Vagina (tissue), 2 donors: ENCODE measurements at places on chromosomes 1 and 21. TPM values are rescaled to one million over a fixed set of nuclear protein-coding genes. Genes with fewer than 3 reads are reported as not detected.

The LEFTY1 gene
- not detected for total RNA-seq

DNA sequence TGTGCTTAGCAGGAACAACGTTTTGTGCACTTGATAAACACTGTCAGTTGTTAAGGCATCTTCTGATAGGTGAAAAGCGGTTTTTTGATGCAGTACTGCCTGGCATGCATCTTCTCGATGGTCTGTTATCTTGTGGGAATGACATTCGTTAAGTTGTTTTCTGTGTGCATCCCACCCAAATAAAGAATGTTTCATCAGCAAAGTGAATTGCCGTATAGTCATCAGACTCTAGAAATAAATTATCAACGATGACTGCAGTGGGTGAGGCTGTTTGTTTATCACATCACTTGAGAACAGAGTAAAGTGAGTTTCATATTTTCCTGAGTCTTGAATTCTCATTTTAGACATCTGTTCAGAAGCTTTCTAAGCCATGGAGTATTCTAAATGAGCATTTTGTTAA is 34.1 kb downstream of the NFIA start:
- DNase-seq = no peak

DNA sequence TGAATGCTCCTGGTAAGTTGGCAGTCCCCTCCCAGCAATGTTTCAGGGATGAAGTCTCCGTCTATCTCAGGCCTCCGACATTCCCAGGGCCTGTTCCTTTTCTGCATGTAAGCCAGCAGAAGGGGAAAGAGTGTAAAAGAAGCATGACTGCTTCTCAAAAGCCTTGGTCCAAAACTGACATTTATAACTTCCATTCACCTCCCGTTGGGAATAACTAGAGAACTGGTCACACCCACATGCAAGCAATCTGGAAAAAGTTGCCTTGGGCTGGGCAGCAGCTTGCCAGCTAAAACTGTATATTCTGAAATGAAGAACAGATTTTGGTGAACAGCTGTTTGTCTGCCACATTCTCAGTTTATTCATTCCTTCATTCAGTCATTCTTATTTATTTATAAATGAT is 24.2 kb upstream of the NPL start:
- DNase-seq = no peak

The FAM151A gene
- total RNA-seq = not detected

DNA sequence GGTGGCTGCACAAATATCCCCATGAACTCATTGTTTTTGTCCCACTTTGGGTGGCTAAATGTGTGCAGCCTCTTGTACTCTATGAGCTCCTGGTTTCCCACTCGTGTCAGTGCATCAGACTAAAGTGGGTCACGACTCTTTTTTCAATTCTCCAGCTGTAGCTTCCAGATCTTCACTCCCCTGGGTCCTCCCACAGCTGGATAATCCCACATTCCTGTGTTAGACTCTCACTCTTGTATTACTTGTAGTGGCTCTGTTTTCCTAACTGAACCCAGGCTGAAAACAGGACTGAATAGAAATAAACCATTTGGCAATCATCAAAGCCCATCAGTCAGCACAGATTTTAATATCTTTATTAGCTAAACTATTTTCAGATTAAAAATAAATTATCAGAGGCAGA is 60.4 kb downstream of the UBE2U start:
- no peak for DNase-seq

DNA sequence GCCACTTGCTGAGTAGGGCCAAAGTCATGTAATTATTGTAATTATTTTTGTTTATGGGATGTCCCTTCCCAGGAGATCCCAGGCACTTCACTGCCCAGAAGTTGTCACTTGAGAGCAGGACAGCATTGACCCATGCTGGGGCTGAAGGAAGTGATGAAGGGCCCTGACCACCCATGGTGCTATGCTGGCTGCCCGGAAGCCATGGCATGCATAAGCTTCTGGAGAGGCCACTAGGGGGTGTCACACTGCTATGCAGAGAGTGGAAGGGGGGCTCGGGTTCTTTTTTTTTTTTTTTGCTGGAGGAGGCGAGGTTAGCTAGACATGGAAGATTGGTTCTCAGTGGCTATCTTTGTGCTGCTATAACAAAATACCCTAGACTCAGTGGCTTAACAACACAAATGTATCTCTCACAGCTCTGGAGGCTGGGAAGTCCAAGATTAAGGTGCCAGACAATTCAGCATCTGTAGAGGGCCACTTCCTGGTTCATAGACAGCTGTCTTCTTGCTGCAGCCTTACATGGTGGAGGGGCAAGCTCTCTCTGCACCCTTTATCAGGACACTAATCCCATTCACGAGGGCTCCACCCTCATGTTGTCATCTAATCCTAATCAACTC is 84.9 kb downstream of the CNIH3 start:
- no peak for DNase-seq

The GABRD gene
- not detected for total RNA-seq

DNA sequence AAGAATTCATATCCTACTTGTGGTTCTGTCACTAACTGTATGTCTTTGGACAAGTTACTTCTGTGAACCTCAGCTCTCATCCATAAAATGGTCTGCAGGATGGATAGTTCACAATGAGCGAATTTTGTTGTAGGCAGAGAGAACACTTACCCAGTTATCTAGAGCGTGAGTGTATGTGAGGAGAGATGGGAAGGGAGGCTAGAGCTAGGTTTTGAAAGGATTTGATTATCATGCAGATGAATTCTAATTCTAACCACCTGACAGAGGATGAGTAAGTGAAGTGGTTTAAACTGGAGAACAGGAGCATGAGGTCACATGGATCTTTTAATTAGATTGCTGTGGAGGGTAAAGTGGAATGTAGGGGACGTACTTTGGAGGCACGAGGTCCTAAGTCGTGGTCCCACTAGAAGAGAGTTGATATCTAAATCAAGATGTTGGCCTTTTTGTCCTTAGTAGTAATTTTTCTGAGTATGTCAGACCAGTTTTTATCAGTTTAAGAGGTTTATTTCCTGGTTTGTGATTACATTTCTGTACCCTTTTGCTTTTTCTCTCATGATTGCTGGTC is 5.0 kb downstream of the SUCO start:
- DNase-seq = no peak

- no peak for DNase-seq
These were observed 14.0 kb upstream of the LORICRIN start for GRCh38 chr1:153245466-153245865.

The ADAM30 gene
- not detected for total RNA-seq

GRCh38 chr1:70195342-70195741 is 10.0 kb downstream of the LRRC40 start:
- no peak for DNase-seq

The PPIAL4G gene
- not detected for total RNA-seq

DNA sequence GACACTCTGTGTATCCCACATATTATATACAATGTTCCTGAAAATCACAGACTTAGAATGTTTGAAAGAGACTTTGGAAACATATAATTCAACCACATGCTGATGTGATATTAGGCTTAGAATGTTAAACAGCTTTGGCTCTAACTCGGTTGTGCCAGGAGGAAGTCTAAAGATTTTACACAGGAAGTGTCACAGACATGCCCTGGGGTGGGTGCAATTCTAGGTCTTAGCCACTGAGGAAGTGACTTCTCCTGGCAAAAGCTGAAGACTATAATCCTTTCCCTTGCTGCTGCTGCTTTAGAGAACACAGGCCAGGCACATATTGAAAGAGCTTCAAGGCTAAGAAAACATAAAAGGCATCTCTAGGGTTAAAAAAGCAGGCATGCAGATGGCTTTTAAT is 51.0 kb downstream of the RPL5 start:
- no peak for DNase-seq

- peak; percentile 32 for DNase-seq
These were observed 22.7 kb downstream of the CRYAA start for GRCh38 chr21:43191521-43191920.

DNA sequence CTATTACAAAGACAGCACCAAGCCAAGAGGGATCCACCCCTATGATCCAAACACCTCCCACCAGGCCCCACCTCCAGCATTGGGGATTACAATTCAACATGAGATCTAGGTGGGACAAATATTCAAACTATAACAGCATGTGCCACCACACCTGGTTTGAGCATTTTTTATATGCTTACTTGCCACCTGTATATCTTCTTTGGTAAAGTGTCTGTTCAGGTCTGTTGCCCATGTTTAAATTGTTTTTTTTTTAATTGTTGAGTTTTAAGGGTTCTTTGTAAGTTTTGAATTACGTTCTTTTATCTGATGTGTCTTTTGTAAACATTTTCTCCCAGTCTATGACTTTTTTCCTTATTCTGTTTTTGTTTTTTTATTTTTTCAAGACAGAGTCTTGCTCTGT is 83.4 kb downstream of the LRIG2 start:
- no peak for DNase-seq

The SEC16B gene
- total RNA-seq = 1.7 TPM

GRCh38 chr1:94019327-94019726 is 101.6 kb downstream of the ABCA4 start:
- DNase-seq = no peak

The SRSF11 gene
- 186 TPM for total RNA-seq

The CSRP1 gene
- total RNA-seq = 729 TPM

GRCh38 chr1:60960891-60961461 is 121.4 kb upstream of the NFIA start:
- no peak for DNase-seq

The AMY2B gene
- total RNA-seq = 25.0 TPM

DNA sequence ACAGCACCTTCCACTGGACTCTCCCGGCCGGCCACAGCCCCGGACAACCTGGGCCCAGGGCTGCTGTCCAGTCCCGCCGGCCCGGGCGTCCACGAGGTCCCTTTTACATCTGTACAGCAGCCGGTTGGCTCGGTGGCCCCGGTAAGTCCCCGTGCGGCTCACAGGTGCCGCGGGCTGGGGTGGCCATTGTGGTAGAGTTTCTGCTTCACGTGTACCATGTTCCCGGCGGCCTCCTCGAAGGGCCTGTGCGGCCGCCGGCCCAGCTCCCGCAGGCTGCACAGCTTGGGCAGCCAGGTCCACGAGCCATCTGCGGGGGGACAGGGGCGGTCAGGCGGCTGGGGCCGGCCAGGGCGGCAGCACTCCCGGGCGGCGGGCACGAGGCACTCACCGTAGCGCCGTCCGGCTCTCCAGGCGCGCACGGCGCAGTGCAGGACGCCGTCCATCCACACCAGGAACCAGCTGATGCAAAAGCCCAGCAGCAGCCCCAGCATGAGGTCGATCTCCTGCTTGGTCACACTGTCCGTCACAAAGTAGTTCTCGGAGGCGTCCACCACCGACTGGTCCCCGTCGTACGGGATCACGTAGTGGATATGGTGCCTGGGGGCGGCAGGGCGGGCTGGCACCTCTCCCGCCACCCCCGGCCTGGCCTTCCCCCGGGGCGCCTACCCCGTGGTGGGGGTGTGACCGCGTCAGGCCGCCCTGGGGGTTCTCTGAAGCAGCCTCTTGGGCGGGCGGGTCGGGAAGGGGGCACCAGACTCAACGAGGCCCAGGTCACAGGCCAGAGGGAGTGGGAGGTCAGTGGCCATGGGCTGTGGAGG is 5.0 kb downstream of the TMEM240 start:
- DNase-seq = no peak

- DNase-seq = no peak
These were observed 5.0 kb upstream of the EEIG2 start for GRCh38 chr1:108554682-108555427.

- no peak for DNase-seq
These were observed 36.3 kb downstream of the KCNJ15 start for GRCh38 chr21:38293113-38293512.

The DAB1 gene
- 0.25 TPM for total RNA-seq

- DNase-seq = no peak
These were observed 12.7 kb downstream of the RNPC3 start for GRCh38 chr1:103538226-103538625.

- DNase-seq = no peak
These were observed 38.7 kb downstream of the SLC9A1 start for GRCh38 chr1:27116232-27116631.

The TTLL10 gene
- not detected for total RNA-seq

- no peak for DNase-seq
These were observed 27.3 kb upstream of the EVA1B start for GRCh38 chr1:36350659-36351226.

DNA sequence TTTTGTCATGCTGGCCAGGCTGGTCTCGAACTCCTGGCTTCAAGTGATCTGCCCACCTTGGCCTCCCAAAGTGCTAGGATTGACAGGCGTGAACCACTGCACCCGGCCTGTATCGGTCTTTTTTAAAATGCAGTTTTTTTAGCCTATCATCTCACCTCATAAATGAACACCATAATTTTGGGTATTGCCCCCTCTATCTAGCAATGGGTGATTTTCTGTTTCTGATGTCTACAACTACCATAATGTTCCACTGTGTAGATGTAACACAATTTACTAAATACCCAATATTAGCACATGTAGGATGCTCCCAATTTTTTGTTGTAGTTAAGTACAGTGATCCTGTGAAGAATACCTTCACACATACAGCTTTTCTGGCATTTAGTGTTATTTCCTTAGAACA is 2.0 kb upstream of the CAMTA1 start:
- no peak for DNase-seq

DNA sequence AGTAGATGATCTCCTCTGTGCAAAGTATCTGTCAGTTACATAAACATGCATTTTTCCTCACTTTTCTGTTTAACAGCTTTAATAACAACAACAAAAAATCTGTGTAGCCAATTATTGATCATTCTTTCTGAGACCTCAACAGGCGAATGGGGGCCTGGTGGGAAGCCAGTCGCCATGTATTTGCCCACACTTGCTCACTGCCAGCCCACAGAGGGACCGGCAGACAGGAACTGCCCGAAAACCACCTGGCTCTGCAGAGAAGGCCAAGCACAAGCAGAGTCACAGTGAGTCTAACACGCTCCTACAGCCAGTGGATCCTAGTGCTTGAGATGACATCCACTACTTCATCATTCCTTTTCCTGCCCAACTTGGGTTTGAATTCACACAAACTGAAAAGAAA is 56.1 kb downstream of the NPHP4 start:
- DNase-seq = peak; percentile 8

GRCh38 chr21:44880405-44881197 is 7.1 kb upstream of the PTTG1IP start:
- no peak for DNase-seq

The AQP10 gene
- not detected for total RNA-seq

DNA sequence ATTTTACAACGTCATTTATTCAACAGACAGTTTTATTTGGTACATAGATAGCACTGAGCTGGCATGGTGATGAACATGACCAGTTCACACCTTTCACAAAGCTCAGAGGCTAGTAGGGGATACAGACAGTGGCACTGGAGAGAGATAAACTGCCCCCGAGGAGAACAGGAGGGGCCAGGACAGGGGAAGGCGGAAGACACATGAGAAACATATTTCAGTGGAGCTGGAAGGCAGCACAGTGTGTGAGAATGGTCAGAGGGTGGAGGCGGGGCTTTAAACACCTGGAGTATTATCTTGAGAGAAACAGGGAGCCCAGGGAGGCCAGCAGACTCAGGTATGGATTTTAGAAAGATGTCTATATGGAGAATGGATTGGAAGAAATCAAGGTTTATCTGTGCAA is 49.5 kb downstream of the CHML start:
- DNase-seq = no peak

GRCh38 chr1:230067419-230067870 is 407 bp downstream of the GALNT2 start:
- DNase-seq = peak; percentile 85

DNA sequence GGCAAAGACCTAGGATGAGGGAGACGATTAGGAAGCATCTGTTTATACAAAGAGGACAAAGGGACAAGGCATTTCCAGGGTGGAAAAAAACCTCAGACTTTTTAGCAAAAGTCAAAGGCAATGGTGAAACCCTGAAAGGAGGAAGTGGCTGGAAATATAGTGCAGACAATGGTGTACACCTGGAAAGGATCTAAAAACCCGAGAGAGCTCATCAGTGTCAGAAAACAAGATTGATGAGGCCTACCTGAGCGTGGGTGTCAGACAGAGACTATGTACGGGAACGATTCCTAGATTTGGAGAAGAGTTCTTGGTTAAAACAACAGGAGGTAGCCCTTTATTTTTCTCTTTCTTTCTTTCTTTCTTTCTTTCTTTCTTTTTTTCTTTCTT is 68.8 kb upstream of the HUNK start:
- DNase-seq = no peak

The SHE gene
- 23.8 TPM for total RNA-seq

The FBLIM1 gene
- total RNA-seq = 45.2 TPM
